ENCODE measurements at places on chromosomes 6 and 20. TPM values are rescaled to one million over a fixed set of nuclear protein-coding genes. Genes with fewer than 3 reads are reported as not detected.
A peak's percentile ranks its signal among the peaks of the same experiment; 100 is the strongest.

- DNase-seq, result no peak
Observed at GRCh38 chr6:135577059-135577538, 79.6 kb upstream of the AHI1 start.

DNA sequence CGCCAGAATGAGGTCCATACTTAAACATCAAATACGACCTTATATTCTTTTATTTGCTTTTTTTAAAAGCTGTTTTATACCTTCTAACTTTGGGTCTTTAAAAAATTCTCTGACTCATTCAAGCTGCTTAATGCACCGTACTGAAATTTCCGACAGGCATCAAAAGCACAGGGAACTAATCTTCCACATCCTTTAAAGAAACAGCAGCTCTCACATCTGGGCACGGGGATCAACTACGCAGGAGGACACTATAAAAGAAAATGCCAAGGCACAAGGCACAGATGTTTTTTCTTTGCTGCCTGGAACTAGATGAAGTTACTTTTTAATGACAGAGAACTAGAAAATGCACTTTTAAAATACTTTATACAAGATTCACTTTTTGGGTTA is 112.4 kb upstream of the ARG1 start:
- DNase-seq, result no peak

- no peak for DNase-seq
Observed at GRCh38 chr6:36276581-36277536, 7.0 kb downstream of the PNPLA1 start.

- no peak for DNase-seq
Observed at GRCh38 chr6:154484942-154485341, 25.5 kb downstream of the CNKSR3 start.

- DNase-seq, result no peak
Observed at GRCh38 chr20:1667502-1668085, 10.0 kb upstream of the SIRPG start.

DNA sequence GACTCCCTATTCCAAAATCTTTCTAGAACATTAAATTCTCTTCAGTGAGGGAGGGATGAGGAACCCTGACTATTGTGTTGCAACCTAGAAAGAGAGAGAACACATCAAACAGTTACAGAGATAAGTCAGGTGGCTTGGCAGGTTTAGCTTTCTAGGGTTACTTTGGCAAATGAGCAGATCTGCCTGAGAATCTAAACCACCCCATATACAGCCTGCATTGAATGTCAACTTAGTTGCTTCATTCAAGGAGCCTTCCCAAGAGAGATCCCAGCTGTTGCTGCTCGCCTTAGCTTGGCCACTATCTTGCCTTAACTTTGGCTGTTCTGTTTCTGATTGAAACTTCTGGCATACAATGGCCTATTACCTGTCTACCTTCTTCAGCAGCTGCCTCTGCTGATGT is 74.7 kb upstream of the TCF21 start:
- DNase-seq, result no peak

- DNase-seq, result no peak
Observed at GRCh38 chr6:3841711-3842565, 7.2 kb upstream of the FAM50B start.

GRCh38 chr20:63204362-63204761 is 11.6 kb downstream of the YTHDF1 start:
- no peak for DNase-seq

DNA sequence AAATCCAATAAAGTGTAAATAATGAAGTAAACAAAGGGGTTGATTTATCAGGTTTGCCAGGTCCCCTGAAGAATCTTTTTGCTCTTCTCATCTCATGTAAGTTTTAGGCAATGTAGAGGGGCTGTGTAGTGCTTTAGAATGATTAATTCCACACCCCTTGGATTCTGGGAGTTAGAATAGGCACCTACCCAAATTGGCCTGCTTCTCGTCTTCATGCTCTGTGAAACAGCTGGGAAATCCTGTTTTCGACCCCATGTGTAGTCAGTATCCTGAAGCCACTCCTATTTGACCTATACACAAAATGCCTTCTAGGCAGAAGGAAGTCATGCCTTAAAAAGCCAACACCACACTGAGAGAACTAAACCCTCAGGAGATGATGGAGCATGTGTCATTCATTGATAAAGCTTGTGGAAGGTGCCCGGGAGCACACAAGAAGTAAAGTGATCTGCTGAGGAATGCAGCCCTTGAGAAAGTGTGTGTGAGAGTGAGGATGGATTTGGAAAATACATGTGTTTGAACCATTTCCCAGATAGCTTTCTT is 170.9 kb downstream of the KLHL32 start:
- no peak for DNase-seq

DNA sequence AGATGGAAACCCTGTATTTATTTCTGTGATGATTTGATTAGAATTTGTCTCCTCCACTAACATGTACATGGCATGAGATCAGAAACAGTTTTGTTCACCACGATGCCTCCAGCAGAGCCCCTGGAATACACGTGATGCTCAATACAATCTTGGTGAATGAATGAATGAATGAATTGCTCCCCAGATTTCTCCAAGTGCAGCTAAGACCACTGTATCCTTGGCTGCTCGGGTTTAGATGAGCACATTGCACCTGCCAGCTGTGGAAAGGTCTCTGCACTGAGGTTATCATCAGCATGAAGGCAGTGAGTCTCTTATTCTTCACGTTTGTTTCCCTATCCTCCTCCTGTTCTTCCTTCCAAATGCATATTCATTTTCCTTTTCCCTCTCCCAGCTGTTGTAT is 17.9 kb downstream of the CASS4 start:
- no peak for DNase-seq

GRCh38 chr20:13819885-13820645 is 35.2 kb downstream of the NDUFAF5 start:
- peak; percentile 80 for DNase-seq

GRCh38 chr6:133100865-133101264 is 140.3 kb upstream of the EYA4 start:
- DNase-seq, result no peak

DNA sequence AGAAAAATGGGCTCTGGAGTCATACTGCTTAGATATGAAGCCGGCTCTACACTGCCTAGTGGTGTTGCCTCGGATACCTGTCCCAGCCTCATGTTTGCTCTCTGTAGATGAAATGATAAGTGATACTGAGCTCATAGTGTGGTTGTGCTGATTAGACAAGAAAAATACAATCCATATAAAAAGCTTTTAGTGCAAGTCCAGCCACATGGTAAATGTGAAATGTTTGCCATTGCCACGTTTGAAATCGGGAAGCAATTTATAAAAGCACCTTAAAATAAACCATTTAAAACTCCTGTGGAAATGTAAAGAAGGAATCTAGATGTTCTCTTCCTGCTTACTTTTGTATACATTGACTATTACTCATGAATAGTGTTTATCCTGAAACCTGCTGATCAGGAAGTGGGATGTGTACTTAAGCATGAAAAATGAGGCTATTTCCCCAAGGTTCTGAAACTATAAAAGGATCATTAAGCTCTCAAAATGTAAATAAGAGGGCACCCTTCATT is 13.1 kb upstream of the PBOV1 start:
- no peak for DNase-seq

DNA sequence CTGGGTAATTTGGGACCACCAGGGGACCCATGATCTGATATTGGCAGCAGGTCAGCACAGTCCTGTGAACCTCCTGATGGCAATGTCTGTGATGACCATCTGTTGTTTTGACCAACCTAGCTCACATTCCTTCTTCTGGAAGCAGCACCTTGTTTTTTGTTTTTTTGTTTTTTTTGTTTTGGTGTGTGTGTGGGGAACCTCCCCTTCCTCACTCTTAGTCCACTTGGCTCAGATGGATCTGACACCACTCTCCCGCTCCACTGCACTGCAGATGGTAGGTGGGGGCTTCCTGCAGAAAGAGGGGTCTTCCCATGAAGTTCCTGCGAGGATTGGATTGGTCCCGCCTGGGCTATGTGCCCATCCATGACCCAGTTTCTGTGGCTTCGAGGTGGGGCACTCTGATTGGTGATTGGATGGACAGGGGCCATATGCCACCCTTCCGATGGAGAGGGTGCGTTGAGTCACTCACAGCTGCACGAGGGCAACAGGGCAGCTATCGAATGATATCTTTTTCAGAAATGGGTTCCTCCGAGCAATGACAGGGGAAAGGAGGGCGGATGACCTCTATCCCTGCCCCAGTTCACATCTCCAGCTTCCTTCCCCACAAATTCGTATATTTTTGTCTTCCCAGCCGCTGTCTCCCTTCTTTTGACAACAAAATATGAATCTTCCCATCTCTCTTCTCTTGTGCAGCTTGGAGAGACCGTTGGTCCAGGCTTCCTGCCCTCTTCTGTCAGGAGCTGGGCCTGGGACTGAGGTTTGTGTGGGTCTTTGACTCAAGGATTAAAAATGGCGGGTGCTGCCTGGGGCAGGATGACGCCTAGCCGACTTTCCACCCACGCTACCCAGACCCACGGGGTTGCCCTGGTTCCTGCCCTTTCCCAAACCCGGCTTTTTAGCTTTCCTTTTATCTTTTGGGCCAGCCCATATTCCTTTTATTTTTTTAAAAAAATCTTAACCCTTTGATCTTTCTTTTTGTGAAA is 132.1 kb upstream of the KCNG1 start:
- DNase-seq, result no peak

- no peak for DNase-seq
Observed at GRCh38 chr6:150759483-150759882, 106.0 kb upstream of the MTHFD1L start.

GRCh38 chr6:57173886-57174510 is 1.9 kb downstream of the BAG2 start:
- DNase-seq, result peak; percentile 60

DNA sequence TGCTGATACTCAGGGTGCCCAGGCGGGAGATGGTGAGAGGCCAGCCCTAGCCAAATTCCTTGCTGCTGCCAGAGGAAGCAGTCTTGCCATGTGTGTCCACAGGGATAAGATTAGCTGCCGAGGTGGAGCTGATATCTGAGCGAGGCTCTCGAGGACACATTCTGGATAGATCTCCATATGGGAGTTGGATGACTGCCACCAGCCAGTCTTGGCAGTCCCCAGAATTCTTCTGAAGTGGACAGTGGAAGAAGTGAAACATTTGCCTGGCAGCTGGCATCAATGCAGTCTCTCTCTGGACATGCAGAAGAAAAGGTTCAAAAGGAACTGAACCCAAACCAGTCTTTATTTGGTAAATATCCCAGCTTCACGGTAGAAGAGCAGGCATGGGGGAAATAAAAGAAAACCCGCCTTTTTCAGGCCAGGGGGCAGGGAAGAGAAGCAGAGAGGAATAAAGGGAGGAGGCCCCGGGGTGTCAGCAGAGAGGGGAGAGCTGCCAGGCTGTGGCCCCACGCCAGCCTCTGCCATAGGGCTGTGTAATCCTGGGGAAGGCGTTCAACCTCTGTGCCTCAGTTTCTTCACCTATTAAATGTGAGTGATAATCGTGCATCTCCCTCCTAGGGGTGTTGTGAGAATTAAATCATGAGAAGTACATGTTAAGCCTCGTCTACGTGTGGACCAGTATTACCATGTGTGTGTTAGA is 3.7 kb upstream of the FUCA2 start:
- no peak for DNase-seq

DNA sequence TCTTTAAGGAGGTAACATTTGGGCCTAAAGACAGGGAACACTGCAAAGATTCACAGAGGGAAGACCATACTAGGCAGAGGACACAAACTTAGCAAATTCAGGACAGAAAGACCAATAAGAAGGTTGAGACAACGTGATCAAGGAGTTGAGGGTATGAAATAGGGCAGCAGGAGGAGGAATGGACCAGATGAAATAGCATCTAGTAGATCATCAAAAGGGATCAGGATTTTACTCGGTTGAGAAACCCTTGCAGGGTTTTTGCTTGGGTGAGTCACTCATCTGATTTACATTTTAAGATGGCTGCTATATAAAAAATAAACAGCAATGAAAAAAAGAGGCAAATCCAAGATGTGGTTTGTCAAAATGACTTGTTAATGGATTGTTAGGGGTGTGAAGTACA is 4.7 kb downstream of the BCLAF1 start:
- peak; percentile 15 for DNase-seq

PLTP gene
- 141 TPM for total RNA-seq

STMN3 gene
- total RNA-seq, result 42.7 TPM

OTOR gene
- not detected for total RNA-seq

CALHM6 gene
- 0.27 TPM for total RNA-seq

IYD gene
- not detected for total RNA-seq

ZFP64 gene
- 30.4 TPM for total RNA-seq

KCNQ2 gene
- 61.7 TPM for total RNA-seq

ZNF334 gene
- total RNA-seq, result 15.2 TPM

EYS gene
- 0.38 TPM for total RNA-seq

ELOVL2 gene
- total RNA-seq, result 1.7 TPM

GTSF1L gene
- total RNA-seq, result not detected
